ENCODE measurements at places on chromosomes 4 and X.

DNA sequence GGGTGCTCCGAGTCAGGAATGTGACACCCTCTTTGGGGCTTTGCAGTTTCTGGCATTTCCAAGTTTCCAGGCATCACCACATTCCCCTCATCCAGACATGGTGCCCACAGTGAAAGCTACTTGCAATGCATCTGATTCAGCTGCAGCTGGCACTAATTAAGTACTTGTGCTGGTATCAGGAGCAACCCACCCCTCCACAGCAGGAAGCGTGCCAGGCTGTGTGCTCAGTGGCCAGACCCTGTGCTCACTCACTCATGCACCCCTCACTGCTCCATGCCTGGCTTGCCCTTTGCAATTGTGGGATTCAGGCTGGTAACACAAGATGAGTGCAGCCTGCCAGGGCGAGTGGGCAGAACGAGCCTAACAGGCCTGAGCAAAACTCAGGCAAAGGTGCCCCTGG is 271.2 kb downstream of the EPHA5 start:
- DNase-seq = no peak

DNA sequence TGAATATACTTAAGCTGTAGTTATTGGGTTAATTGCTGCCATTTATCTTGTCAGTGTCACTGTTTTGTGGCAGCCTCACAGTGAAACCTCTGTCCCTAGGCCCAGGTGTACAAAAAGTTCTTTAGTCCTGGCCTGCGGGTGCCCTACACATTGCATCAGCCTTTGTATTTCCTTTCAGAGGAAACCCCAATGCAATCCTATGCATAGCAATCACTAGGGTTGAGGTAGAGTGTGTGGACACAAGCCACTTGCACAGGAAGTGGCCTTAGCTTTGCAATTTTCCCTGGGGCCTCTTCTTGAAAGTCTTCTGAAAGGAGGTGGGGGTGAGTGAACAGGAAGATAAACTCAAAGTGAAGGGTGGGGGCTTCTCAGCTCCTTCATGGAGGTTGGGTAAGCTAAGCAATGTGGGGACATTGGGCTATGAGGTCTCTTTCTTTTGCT is 27.8 kb downstream of the VSIG4 start:
- DNase-seq = no peak

- no peak for DNase-seq
Measured at GRCh38 chr4:4890574-4891255, 31.2 kb downstream of the MSX1 start.

DNA sequence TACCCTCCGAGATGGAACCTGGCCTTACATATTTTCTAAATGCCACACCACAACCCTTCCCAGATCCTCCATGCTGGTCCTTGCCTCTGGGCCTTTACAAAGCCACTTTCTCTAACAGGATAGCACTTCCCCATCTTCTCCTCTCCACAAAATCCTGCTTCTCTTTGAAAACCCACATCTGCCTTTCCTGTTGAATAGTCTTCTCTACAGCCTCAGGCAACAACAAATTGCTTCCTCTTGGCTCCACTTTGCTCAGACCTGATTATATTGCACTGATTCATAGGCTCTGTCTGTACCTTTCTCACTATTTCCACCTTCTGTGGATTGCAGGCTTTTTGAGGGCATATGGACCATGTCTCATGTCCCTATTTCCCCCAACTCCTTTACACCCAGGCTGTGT is 203.7 kb upstream of the MBNL3 start:
- DNase-seq = no peak
